ENCODE measurements at places on chromosomes 2 and 18.

- no peak for DNase-seq
Measured at GRCh38 chr18:71809711-71810110, 734.4 kb downstream of the CBLN2 start.

- DNase-seq = peak; percentile 53
Measured at GRCh38 chr2:33620-34019, 12.7 kb downstream of the FAM110C start.

- peak; percentile 28 for DNase-seq
Measured at GRCh38 chr2:241507430-241508239, 749 bp downstream of the STK25 start.

DNA sequence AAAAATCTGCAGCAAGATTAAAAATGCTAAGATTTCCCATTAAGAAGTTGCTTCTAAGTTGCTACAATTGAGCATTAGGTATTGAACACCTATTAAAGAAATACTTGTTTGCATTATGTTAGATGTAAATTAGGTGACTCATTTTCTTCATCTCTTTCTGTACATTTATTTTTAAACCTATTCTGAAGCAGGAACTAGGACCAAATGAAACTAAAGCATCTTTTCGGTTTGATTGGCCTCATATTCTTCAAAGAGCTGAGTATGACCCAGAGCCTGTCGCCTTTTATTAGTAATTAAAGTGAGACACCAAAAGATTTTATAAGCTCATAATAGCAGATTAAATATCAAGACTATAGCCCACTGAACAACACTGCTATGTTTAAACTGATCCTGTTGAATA is 83.4 kb upstream of the ZEB2 start:
- no peak for DNase-seq

DNA sequence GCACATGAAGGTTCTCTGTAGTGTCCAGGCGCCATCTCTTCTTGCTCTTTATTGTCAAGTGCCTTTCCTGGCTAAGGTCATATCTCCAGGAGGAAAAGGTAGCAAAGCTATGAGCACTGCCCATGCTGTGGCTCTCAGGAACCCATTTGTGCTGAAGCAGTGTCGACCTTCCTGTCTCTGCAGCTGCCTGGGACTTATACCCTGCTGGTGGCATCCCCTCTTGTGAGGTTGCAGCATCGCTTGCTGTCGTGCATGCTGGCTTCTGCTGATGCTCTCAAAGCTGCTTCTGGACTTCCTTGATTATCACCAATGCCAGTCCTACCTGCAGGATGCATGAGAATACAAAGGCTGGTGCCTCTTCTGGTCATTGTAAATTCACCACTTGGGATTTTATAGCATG is 22.1 kb upstream of the PTPN2 start:
- DNase-seq = no peak

DNA sequence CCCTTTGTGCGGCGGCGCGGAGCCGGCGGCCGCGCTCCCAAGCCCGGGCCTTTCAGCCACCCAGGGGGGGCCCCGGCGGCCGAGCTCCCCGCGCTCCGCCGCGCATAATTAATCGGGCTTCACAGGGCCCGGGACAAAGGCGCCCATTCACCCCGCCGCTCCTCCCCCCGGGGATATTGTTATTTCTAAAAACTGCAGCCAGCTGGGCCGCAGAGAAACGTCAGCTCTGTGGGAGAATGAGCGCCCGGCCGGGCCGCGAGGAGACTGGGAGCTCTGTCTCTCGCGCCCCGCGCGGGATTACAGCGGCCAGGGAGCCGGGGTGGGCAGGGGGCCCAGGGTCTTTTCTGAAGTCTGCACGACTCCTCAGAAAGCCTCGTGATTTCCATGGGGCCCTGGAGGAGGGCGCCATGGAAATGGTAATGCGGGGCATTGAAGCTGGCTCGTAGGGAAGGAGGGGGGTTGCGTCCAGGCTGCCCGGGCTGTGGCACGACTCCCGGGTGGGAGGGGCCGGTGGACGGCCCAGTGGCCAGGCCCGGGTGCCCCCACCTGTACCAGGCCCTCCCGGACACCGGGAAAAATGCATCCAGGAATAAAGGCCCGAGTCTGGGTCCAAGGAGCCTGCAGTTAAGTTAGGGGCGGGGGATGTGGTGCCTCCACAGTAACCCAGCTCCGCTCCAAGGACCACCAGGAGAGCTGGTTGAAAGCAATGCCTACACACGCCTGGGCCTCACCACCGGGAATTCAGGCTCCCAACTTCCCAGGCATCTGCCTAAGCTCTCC is 125.3 kb downstream of the ZFP36L2 start:
- no peak for DNase-seq

DNA sequence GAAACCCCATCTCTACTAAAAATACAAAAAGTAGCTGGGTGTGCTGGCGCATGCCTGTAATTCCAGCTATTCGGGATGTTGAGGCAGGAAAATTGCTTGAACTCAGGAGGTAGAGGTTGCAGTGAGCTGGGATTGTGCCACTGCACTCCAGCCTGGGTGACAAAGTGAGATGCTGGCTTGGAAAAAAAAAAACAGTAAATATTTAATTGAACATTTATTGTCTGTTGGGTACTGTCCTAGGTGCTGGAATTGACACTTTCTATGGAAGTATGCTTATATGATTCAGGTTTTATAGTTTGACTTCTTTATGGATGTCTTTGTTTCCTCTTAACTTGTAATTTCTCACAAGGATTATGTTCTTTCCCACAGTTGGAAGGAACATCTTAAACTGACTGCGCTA is 633.1 kb upstream of the SETBP1 start:
- no peak for DNase-seq

GRCh38 chr18:9867071-9867594 is 18.6 kb upstream of the TXNDC2 start:
- no peak for DNase-seq

GRCh38 chr18:50038448-50038847 is 156.5 kb downstream of the MYO5B start:
- no peak for DNase-seq

DNA sequence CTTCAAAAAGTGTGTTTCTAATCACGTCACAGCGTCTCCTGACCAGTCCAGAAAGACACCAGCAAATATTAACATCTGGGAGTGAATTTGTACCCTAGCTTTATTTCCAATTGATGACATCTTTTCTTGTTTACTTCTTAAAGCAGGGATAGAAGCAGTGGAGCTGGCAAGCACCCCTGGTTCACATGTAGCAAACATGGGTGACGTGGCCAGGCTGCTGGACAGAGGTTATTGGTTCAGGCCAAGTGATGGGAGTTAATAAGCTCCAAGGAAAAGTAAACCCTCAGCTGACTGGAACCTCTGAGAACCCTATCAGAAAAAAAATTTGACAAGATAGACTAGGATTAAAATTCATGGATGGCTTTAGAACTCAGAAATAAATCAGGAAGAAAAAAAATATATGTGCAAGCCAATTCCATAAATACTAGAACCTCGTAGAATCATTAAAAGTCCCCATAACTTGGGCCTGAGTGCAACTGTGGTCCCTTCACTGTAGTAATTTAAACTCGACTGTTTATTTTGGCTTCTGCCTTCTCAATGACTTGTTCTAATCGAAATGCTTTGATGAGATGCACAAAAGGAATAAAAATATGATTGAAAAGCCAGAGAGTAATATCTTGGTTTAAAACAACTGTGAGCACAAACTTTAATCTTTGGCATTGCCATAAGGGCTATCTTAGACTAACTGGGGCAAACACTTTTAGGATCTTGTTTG is 121.5 kb upstream of the CTAGE1 start:
- DNase-seq = no peak

DNA sequence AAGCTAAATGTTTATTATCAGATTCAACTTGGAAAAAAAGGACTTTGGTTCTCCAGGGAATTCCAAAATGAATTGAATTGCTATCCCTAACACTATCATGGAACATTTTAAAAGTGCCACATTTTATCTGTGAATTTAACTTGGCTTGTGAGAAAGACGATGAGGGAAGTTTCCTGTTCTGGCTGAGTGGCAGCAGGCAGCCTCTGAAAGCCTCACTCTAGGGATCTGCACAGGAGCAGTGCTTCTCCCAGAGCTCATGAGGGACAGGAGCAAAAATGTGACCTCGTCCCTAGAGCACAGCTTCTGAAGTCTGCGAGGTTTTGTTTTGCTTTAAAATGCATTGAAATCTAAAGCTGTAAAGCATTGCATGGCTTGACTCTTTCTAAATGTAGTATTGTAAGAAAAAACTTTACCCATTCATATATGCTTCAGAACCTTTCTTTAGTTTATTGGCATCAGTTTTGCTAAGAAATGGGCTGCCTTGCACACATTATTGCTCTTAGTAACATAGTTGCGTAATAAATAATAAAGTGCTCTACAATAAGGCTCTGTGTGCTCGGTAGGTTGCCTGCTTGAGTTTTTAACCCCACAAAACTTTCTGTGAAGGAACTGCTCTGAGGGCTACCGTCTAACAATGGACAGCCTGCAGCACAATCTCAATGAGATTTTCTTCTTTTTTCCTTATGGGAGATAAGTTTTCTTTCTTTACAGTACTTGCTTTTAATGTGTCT is 136.2 kb upstream of the CDCA7 start:
- no peak for DNase-seq

DNA sequence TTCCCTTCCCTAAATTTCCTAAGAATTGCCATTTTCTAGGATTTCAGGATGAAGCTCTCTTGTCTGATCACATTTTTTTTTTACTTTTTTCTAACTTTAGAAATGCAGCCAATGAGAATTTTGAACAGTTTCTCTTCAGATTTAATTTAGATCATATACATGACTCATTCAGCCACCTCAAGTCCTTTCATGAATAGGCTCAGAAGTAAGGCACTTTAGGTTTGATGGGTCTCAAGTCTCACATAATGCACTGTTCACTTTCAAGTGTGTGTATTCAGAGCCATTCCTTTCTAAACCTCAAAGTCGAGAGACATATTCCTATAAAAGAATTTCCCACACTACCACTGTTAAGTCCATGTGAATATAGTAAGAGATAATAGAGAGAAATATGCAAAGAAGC is 614.1 kb upstream of the VRK2 start:
- DNase-seq = no peak

GRCh38 chr2:34729845-34730244 is 1130.7 kb upstream of the FAM98A start:
- no peak for DNase-seq

- DNase-seq = no peak
Measured at GRCh38 chr18:63505566-63506335, 29.0 kb downstream of the SERPINB5 start.

- no peak for DNase-seq
Measured at GRCh38 chr18:75405351-75405750, 22.2 kb downstream of the SMIM21 start.

DNA sequence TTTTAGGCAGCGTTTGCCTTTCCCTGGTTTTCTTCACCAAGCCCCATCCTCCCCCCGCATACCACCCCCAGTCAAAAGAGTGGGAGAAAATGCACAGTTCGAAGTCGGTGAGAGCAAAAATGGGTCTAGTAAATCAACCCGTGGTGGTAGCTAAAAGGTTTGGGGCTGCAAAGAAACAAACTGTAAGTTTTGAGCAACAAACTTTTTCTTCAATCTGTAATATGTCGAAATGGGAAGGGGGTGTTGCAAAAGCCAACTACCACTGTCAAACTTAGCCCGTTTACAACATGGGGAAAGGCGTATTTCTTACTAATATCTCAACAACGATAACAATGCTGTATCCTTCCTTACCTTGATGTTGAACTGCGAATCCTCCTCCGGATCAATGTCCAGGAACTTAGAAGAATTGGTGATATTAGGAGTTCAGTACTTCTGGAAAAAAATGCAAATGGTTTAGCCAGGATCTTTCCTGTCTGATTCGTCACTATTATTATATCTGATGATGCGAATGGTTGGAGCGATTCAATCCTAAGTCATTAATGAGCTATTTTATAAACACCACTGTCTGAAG is 2.4 kb upstream of the SATB2 start:
- DNase-seq = no peak

- DNase-seq = no peak
Measured at GRCh38 chr18:77069931-77070330, 62.7 kb downstream of the MBP start.

- no peak for DNase-seq
Measured at GRCh38 chr2:12856934-12857601, 140.3 kb downstream of the TRIB2 start.

GRCh38 chr2:191114403-191114886 is 36.3 kb downstream of the STAT4 start:
- DNase-seq = no peak

DNA sequence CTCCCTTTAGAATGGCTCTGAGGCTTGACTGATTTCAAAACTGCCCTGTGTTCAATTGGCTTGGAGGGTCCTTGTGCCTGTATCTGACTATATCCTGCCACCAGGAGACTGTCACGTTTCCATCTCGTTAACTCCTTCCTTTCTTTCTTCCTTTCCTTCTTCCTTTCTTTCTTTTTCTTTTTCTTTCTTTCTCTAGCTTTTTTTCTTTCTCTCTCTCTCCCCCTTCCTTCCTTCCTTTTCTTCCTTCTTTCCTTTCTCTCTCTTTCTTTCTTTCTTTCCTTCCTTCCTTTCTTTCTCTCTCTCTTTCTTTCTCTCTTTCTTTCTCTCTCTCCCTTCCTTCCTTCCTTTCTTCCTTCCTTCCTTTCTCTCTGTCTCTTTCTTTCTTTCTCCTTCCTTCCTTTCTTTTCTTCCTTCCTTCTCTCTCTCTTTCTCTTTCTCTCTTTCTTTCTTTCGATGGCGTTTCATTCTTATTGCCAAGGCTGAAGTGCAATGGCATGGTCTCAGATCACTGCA is 38.1 kb upstream of the EML6 start:
- DNase-seq = no peak

- no peak for DNase-seq
Measured at GRCh38 chr2:2662037-2662846, 331.2 kb upstream of the MYT1L start.

DNA sequence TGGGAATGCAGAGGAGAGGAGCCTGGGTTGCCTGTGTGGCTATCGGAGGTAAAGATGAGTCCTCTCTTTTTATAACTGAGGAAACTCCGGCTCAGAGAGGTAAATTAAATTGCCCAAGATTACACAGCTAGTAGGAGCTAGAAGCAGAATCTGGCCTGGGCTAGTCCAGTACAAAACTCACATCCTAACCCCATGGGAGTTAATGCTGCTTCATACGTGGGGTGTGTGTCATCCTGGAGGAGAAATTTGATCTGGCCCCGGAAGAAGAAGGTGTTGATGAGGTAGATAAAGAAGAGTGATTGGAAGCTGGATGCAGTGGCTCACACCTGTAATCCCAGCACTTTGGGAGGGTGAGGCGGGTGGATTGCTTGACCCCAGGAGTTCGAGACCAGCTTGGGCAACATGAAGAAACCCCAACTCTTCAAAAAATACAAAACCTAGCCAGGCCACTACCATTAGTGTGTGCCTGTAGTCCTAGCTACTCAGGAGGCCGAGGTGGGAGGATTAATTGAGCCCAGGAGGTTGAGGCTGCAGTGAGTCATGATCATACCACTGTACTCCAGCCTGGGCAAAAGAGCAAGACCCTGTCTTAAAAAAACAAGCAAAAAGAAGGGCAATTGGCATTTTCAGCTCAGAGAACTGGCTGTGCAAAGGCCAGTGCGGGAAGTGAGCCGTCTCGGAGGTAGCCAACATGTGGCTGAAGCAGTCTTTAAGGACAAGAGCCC is 33.7 kb downstream of the CTIF start:
- no peak for DNase-seq

DNA sequence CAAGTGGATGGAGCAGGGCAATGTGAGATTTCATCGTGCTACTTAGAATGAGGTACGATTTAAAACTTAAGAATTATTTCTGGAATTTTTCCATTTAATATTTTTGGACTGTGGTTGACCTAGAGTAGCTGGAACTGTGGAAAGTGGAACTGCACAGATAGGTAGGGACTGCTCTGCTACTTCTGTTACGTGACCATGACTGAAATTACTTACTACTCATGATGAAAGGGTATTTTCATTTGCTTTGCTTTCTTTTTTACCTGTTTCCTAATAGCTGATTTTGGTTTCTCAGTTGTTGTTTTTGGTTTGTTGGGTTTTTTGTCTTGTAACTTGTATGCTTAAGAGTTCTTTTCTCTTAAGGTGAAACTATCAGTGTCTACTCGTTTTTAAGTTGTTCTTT is 11.4 kb downstream of the UBE2E3 start:
- no peak for DNase-seq

Data from stimulated activated CD4-positive, alpha-beta T cell treated with anti-CD3 and anti-CD28 coated beads, Interleukin-1b, Interleukin-23, amount 100 ng/mL, for 4 hours (primary cell).